ENCODE measurements at places on chromosomes 6 and 20.

- DNase-seq, result no peak
Measured at GRCh38 chr6:135850882-135851281, 619 bp upstream of the PDE7B start.

DNA sequence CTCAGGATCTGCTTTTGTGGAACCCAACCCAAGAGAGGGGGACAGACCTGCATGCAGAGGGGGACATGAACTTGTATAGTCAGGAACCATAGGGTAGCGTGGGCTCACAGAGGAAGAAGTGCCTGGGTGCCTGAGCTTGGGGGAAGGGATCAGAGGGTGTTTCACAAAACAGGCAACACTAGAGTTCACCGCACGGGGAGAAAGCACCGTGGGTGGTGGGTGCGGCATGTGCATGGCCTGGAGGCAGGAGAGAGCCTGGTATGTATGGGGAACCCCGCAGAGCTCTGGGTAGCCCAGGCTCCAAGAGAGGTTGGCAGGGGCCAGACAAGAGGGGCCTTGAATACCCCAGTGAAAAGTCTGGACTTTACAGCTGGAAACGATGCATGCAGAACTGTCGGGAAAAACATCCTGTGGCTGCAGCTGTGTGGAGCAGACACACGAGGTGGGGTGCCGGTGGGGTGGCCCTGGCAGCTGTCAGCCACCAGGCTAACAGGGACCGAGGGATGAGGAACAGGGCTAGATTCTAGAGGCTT lies 6.7 kb upstream of the EMILIN3 start:
- no peak for DNase-seq

GRCh38 chr6:148649454-148649963 lies 97.3 kb upstream of the UST start:
- no peak for DNase-seq

GRCh38 chr6:40586369-40587201 lies 579 bp downstream of the LRFN2 start:
- DNase-seq, result peak; percentile 4

GRCh38 chr6:109383438-109383940 lies 1.2 kb upstream of the CD164 start:
- DNase-seq, result no peak

- no peak for DNase-seq
Measured at GRCh38 chr6:6239598-6240581, 80.6 kb downstream of the F13A1 start.

- DNase-seq, result peak; percentile 94
Measured at GRCh38 chr20:56414842-56415765, 3.0 kb downstream of the CASS4 start.

- no peak for DNase-seq
Measured at GRCh38 chr20:44800391-44801046, 9.8 kb downstream of the RIMS4 start.

DNA sequence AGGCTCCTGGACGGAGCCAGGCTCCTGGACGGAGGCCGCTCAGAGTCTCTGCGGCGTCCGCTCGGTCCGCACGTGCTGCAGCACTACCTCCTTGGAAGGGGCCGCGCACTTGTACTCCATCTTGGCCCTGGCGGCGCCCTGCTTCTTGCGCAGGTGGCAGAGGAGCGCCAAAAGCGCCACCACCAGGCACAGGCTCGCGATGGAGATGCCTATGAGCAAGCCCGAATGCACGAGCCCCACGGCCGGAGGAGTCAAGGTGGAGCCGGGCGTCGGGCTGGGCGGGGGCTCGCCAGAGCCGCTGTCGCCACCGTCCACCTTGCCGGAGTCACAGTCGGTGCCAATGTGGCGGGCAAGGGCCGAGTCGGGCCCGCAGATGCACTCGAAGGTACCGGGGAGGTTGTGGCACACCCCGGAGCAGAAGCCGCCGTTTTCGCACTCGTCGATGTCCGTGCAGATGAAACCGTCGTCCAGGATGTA lies 1.7 kb downstream of the THBD start:
- peak; percentile 32 for DNase-seq

DNA sequence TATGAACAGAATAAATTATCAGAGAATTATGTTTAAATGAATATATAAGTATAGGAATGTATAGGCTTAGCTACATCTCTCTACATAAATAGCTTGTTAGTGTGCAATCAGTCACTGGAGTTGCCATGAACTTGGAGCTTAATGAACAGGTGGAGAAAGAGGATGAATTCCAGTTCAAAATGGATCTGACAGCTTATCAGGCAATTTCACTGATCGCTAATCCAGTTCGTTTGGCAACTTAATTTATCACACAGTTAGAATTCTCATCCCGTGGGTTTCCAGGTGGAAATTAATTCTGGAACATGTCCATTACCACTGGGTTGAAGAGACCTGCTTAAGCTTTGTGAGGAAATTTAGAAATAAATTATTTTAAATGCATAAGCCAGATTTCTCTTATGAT lies 118.1 kb downstream of the MACROD2 start:
- no peak for DNase-seq

GRCh38 chr6:131029626-131030297 lies 33.3 kb downstream of the EPB41L2 start:
- DNase-seq, result peak; percentile 55

Data from foreskin fibroblast (primary cell).